Panc1 (cell line): ENCODE measurements at places on chromosomes 3 and 15. TPM values are rescaled to one million over a fixed set of nuclear protein-coding genes. Genes with fewer than 3 reads are reported as not detected.
A peak's percentile ranks its signal among the peaks of the same experiment; 100 is the strongest.

GRCh38 chr3:62248734-62249483 lies 124.4 kb downstream of the FEZF2 start:
- no peaks in the 10 kb centered on the region for H3K27me3 ChIP-seq
- DNase-seq = no peak

DNA sequence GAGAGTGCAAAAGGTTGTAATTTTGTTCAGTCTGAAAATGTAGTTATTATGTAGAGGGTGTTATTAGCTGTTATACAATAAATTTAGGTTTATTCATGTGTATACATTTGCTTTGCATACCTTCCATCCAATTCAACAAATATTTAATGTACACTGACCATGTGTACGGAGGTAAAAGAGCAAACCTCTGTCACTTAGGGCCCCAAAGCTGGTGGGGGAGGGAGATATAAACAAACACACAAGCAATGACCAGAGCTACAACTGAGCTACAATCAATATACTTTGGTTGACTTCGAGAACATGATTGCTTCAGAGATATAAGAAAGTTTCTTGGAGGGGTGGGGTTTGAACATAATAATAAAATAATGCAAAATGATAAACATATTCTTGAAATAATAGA lies 17.5 kb upstream of the BCL6 start:
- no peak for DNase-seq
- no peak overlapping the region for H3K27ac ChIP-seq
- H3K4me1 ChIP-seq = no peaks in the 10 kb centered on the region
- peaks cover 11% of the 10 kb centered on the region; the same call in 1 of the 2 replicates for H3K27me3 ChIP-seq
- H3K36me3 ChIP-seq = no peaks in the 10 kb centered on the region

GRCh38 chr15:34436126-34436955 lies 1.3 kb downstream of the GOLGA8A start:
- H3K27me3 ChIP-seq = no peaks in the 10 kb centered on the region
- peak overlapping the region; percentile 32 for H3K27ac ChIP-seq
- peaks cover 8% of the 10 kb centered on the region; the same call in 1 of the 2 replicates for H3K4me1 ChIP-seq
- peaks cover 2% of the 10 kb centered on the region; the same call in 1 of the 2 replicates for H3K36me3 ChIP-seq
- peak overlapping the region; percentile 65 for H3K4me3 ChIP-seq

DNA sequence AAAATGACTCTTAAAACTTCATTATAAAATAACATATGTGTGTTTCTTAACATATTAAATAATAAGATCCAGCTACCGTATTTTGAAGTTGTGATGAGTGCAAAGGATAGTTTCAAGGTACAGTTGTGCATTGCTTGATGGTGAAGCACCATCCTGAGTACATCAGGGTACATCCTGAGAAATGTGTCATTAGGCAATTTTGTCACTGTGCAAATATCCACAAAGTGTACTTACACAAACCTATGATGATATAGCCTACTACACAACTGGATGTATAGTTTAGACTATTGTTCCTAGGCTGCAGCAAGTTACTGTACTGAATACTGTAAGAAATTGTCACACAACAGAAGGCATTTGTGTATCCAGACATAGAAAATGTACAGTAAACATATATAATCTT lies 20.8 kb upstream of the TM4SF1 start:
- no peak for DNase-seq
- no peaks in the 10 kb centered on the region for H3K36me3 ChIP-seq
- H3K4me1 ChIP-seq = peaks cover 60% of the 10 kb centered on the region
- H3K4me3 ChIP-seq = no peak overlapping the region

WDR72 gene
- 0.03 TPM for total RNA-seq

GRCh38 chr3:59424268-59425010 lies 374.6 kb upstream of the CFAP20DC start:
- H3K4me3 ChIP-seq = no peak overlapping the region
- no peaks in the 10 kb centered on the region for H3K27me3 ChIP-seq
- H3K27ac ChIP-seq = no peak overlapping the region
- DNase-seq = no peak

- no peaks in the 10 kb centered on the region for H3K27me3 ChIP-seq
- DNase-seq = no peak
- no peaks in the 10 kb centered on the region; the same call in 1 of the 2 replicates for H3K36me3 ChIP-seq
- no peak overlapping the region for H3K4me3 ChIP-seq
- no peaks in the 10 kb centered on the region for H3K4me1 ChIP-seq
These were observed 233.1 kb downstream of the ZIC4 start for GRCh38 chr3:147173257-147173656.

DNA sequence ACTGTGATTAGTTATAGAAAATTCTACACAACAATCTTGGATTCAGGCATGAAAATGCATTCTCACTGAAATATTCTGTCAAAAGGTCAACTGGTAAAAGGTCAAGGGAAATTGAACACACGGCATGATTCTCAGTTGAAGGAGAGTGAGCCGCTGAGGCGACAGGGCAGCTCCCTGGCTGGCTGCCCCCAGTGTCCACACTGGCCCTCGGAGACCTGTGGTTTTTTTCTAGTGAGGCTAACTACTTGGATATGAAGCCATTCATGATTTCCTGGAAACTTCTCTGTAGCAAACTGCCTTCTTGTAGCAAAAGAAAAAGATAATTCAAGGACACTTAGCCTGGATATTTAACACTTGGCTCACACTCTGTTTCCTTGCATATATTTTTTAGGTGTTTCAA lies 37.2 kb downstream of the AADACL2 start:
- H3K4me1 ChIP-seq = no peaks in the 10 kb centered on the region
- H3K4me3 ChIP-seq = no peak overlapping the region
- H3K27me3 ChIP-seq = no peaks in the 10 kb centered on the region
- H3K36me3 ChIP-seq = no peaks in the 10 kb centered on the region

STRIT1 gene
- not detected for total RNA-seq

- peaks cover 10% of the 10 kb centered on the region for H3K27me3 ChIP-seq
- H3K27ac ChIP-seq = no peak overlapping the region
- no peaks in the 10 kb centered on the region for H3K36me3 ChIP-seq
These were observed 23.0 kb upstream of the GATA2 start for GRCh38 chr3:128515967-128516366.

GRCh38 chr3:179622023-179622422 lies 17.4 kb downstream of the NDUFB5 start:
- no peaks in the 10 kb centered on the region for H3K27me3 ChIP-seq
- no peaks in the 10 kb centered on the region for H3K4me1 ChIP-seq
- no peak overlapping the region for H3K4me3 ChIP-seq
- DNase-seq = no peak
- peaks cover 20% of the 10 kb centered on the region for H3K36me3 ChIP-seq

DNA sequence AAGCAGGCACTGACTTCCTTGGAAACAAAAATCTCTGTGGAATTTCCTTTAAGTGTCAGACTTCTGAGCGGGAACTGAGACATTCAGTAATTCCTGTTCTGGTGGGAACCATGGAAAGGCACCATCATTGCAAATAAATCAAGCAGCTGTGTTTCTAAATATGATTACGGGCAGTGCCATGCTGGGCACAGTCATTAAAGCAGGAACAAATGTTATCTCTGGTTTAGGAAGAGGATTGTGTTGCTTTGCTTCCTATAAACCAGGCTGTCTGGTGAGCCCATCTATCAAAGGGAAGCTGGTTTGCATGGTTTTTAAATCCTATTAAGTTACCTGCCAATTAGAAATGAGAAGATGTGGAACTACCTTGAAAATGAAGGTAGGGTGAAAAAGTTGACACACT lies 86.7 kb downstream of the EBLN2 start:
- DNase-seq = no peak
- H3K4me1 ChIP-seq = no peaks in the 10 kb centered on the region
- no peaks in the 10 kb centered on the region for H3K27me3 ChIP-seq
- no peak overlapping the region for H3K4me3 ChIP-seq

DUOX1 gene
- 0.31 TPM for total RNA-seq

LDHAL6B gene
- not detected for total RNA-seq

DNA sequence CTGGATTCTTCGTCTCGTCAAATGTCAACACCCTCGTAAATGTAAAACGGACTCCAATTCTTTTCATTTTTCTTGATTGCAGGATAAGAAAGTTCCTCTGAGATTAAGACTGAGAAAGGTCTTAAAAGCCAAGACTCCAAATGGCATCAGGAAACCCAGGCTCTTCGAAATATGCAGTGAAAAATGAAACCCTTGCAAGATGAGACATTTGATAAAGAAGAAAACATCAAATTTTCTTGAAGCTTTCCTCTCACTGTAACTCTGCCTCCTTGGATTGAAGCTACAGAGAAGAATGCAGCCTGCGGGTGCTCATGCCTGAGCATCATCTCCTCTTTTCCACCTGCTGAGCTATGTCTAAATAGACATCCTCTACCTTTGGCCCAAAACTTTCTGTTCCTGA lies 342.4 kb upstream of the THBS1 start:
- DNase-seq = no peak
- H3K4me3 ChIP-seq = no peak overlapping the region
- no peak overlapping the region for H3K27ac ChIP-seq
- no peaks in the 10 kb centered on the region for H3K27me3 ChIP-seq
- no peaks in the 10 kb centered on the region for H3K36me3 ChIP-seq

CHRM5 gene
- total RNA-seq = not detected

SPTBN5 gene
- 2.1 TPM for total RNA-seq

SLITRK3 gene
- not detected for total RNA-seq

- H3K4me1 ChIP-seq = no peaks in the 10 kb centered on the region
- no peaks in the 10 kb centered on the region for H3K36me3 ChIP-seq
- H3K4me3 ChIP-seq = no peak overlapping the region
- no peak overlapping the region for H3K27ac ChIP-seq
- no peak for DNase-seq
These were observed 146.1 kb upstream of the BCHE start for GRCh38 chr3:165983284-165983683.

- H3K27ac ChIP-seq = no peak overlapping the region
- no peaks in the 10 kb centered on the region for H3K27me3 ChIP-seq
- H3K4me3 ChIP-seq = no peak overlapping the region
- H3K36me3 ChIP-seq = no peaks in the 10 kb centered on the region
- no peak for DNase-seq
- no peaks in the 10 kb centered on the region; the same call in 1 of the 2 replicates for H3K4me1 ChIP-seq
These were observed 190.6 kb downstream of the PLCL2 start for GRCh38 chr3:17075358-17075757.

- no peak for DNase-seq
- H3K4me1 ChIP-seq = no peaks in the 10 kb centered on the region
- no peak overlapping the region for H3K27ac ChIP-seq
- H3K27me3 ChIP-seq = no peaks in the 10 kb centered on the region
- no peaks in the 10 kb centered on the region for H3K36me3 ChIP-seq
- H3K4me3 ChIP-seq = no peak overlapping the region
These were observed 8.3 kb downstream of the PSTPIP1 start for GRCh38 chr15:77002954-77003912.

PLIN1 gene
- 0.44 TPM for total RNA-seq

DNA sequence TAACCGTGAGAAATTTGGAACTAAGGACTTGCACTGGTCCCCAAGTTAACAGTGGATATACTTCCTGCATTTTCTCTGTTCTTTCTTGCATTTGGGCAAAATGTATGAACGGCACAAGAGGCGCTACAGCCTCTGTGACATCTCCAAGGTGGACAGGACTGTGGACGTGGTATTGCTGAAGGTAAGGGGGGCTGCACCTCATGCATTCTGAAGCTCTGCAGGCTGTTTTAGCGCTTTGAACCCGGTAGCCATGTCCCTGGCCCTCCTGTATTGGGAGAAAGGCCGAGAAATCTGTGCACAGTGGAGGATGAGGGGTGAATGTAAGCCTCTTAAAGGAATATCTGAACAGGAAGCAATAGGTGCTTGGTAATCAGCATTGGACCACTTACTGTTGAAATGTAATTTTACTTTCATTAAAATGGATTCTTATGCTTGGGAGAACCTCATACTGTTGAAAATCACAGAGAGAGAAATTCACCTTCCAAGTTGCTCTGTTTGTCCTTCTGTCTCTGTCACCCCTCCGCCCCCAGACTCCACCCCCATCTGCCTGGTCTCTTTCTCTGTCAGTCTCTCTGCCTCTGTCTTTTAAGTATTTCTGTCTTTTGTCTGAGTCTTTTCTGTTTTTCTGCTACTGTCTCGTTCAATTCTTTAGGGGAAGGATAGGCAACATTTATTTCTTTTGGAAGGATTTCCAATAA lies 174.6 kb downstream of the KLHL25 start:
- no peak overlapping the region for H3K27ac ChIP-seq
- DNase-seq = no peak
- H3K4me3 ChIP-seq = no peak overlapping the region
- H3K36me3 ChIP-seq = no peaks in the 10 kb centered on the region
- H3K4me1 ChIP-seq = no peaks in the 10 kb centered on the region

GRCh38 chr3:41485484-41485883 lies 286.2 kb downstream of the CTNNB1 start:
- DNase-seq = no peak
- H3K4me1 ChIP-seq = no peaks in the 10 kb centered on the region
- H3K27me3 ChIP-seq = no peaks in the 10 kb centered on the region
- H3K4me3 ChIP-seq = no peak overlapping the region
- H3K27ac ChIP-seq = no peak overlapping the region

DNA sequence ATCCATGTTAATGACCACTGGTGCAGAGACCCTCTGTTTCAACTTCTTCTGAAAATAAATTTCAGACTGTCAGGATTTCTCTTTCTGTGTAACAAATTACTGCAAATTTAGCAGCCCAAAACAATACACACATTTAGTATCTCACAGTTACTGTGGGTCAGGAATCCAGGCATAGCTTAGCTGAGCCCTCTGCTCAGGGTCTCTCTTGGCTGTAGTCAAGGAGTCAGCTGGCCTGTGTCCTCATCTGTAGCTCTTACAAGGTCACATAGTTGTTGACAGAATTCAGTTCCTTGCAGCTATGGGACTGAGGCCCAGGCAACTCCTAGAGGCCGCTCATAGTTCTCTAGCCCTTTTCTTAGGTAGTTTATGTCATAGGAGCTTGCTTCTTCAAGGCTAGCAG lies 51.9 kb downstream of the NKIRAS1 start:
- no peaks in the 10 kb centered on the region for H3K27me3 ChIP-seq
- H3K4me1 ChIP-seq = peaks cover 33% of the 10 kb centered on the region
- 0 out of 2 replicates have a peak overlapping the region, but pooled peaks have one; percentile 12 for H3K27ac ChIP-seq
- DNase-seq = no peak
- no peak overlapping the region for H3K4me3 ChIP-seq
- no peaks in the 10 kb centered on the region for H3K36me3 ChIP-seq

GRCh38 chr15:37094333-37094914 lies 5.9 kb downstream of the MEIS2 start:
- H3K27ac ChIP-seq = no peak overlapping the region
- H3K4me1 ChIP-seq = peaks cover 24% of the 10 kb centered on the region
- no peak overlapping the region for H3K4me3 ChIP-seq
- no peaks in the 10 kb centered on the region for H3K27me3 ChIP-seq
- DNase-seq = no peak

DNA sequence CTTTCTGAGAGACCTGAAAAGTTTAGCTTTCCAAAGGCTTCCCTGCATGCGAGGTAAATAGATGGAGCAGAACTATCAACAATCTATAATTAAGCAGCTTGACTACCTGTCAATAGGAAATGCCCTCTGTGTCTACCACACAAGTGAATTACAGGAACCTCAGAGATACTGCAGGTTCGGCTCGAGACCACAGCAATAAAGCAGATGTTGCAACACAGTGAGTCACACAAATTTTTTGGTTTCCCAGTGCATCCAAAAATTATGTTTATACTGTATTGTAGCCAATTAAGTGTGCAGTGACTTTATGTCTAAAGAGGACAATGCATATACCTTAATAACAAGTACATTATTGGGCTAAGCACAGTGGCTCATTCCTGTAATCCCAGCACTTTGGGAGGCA lies 252.0 kb downstream of the UBE2E2 start:
- no peaks in the 10 kb centered on the region for H3K27me3 ChIP-seq
- H3K4me1 ChIP-seq = no peaks in the 10 kb centered on the region; the same call in 1 of the 2 replicates
- no peaks in the 10 kb centered on the region for H3K36me3 ChIP-seq
- no peak overlapping the region for H3K4me3 ChIP-seq
